Immature natural killer cell (primary cell): ENCODE measurements at places on chromosomes 1 and 21. TPM values are rescaled to one million over a fixed set of nuclear protein-coding genes. Genes with fewer than 3 reads are reported as not detected.

DNA sequence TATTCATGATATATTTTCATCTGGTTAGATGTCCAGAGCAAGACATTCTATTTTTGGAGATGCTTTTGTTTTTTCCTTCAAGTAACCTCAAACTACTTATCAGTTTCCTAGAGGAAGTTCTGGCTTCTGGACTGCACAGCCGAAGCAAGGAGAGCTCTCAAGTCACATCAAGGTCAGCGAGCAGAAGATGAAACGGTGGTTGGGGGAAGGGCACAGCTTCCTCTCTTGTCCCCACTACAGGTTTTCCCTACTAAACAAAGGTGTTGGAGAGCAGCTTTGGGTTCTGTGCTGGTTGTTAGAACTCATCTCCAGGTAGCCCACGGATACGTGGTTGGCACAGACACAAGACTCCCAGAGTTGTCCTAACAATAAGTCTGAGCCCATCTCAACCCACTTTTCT lies 5.1 kb upstream of the PLEKHO1 start:
- no peak for DNase-seq
- H3K4me3 ChIP-seq, result no peak overlapping the region
- no peaks in the 10 kb centered on the region for H3K36me3 ChIP-seq
- H3K4me1 ChIP-seq, result peaks cover 18% of the 10 kb centered on the region
- peaks cover 4% of the 10 kb centered on the region for H3K27me3 ChIP-seq
- H3K27ac ChIP-seq, result no peak overlapping the region

SPRR3 gene
- polyA plus RNA-seq, result not detected

GRCh38 chr1:207363871-207364270 lies 42.4 kb downstream of the CD55 start:
- no peaks in the 10 kb centered on the region for H3K4me1 ChIP-seq
- H3K4me3 ChIP-seq, result no peak overlapping the region
- peaks cover 13% of the 10 kb centered on the region for H3K36me3 ChIP-seq
- no peak for DNase-seq
- H3K27ac ChIP-seq, result no peak overlapping the region
- no peaks in the 10 kb centered on the region for H3K27me3 ChIP-seq

- H3K36me3 ChIP-seq, result no peaks in the 10 kb centered on the region
- H3K4me3 ChIP-seq, result no peak overlapping the region
- DNase-seq, result no peak
- H3K27ac ChIP-seq, result no peak overlapping the region
Observed at GRCh38 chr21:17340081-17340480, 172.8 kb upstream of the CXADR start.

DNA sequence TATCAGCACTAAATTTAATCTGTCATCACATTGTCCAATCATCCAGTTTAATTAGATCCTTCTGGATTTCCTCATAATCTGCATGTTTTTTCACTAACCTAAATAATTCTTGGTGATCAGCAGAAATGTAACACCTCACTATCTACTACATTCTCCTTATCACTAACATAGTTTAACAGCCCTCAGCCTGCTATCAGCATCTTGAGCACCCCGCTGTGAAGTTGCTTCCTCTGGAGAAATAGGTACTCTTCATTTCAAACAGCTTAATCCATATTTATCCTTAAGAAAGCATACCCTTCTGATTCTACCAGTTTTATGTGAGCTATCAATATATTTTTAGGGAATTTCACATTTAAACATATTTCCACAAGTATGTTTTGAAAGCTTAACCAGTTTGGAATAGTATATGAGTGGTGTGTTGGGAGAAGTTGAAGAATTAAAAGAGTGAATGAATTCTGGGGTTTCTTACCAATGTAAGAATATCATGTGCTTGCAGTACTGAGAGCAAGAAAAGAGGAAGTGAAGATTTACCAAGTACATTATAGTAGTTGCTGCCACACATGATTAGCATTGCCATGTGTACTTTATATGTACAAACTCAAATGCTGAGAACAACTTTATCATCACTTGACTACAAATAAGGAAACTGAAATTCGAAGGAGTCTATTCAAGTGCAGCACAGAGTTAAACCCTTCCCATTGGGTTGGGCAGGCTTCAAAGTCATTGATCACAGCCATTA lies 771.1 kb upstream of the ADGRL4 start:
- no peaks in the 10 kb centered on the region for H3K4me1 ChIP-seq
- H3K27me3 ChIP-seq, result no peaks in the 10 kb centered on the region
- no peaks in the 10 kb centered on the region for H3K36me3 ChIP-seq
- H3K4me3 ChIP-seq, result no peak overlapping the region

TMEM52 gene
- polyA plus RNA-seq, result not detected

TMPRSS3 gene
- polyA plus RNA-seq, result not detected

- peaks cover 2% of the 10 kb centered on the region for H3K27me3 ChIP-seq
- no peaks in the 10 kb centered on the region for H3K4me1 ChIP-seq
- DNase-seq, result no peak
- H3K36me3 ChIP-seq, result peaks cover 12% of the 10 kb centered on the region
- no peak overlapping the region for H3K27ac ChIP-seq
Observed at GRCh38 chr1:53847980-53848379, 9.9 kb upstream of the NDC1 start.

RRP15 gene
- 12.8 TPM for polyA plus RNA-seq

DNA sequence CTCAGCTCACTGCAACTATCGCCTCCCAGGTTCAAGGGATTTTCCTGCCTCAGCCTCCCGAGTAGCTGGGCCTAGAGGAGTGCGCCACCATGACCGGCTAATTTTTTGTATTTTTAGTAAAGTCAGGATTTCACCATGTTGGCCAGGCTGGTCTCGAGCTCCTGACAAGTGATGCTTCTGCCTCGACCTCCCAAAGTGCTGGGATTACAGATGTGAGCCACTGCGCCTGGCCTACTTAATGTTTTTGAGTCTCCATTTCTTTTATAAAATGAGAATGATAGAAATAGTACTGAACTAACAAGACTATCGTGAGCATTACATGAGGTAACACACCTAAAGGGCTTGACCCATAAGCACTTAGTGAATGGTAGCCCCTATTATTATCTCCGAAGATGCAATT lies 21.4 kb downstream of the NUAK2 start:
- H3K27me3 ChIP-seq, result peaks cover 2% of the 10 kb centered on the region
- H3K27ac ChIP-seq, result no peak overlapping the region
- H3K36me3 ChIP-seq, result peaks cover 14% of the 10 kb centered on the region
- H3K4me1 ChIP-seq, result peaks cover 42% of the 10 kb centered on the region

DNA sequence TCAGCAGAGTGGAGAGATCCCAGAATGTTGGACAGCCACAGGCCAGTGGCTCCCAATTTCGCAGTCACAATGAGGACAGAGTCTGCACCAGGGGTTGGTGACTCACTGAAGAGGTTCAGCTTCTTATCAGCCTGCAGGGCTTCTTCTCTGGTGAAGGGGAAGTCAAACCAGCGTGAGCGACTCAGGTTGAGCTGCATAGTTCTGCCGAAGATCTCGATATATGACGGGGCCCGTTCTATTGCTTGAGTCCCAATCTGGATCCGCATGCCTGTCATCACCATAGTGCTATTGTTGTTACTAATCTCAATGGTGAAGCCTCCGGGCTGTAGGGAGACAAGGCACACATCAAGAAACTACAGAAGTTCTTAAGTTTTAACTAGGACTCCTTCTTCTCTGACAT lies 58.5 kb downstream of the UBR4 start:
- H3K27ac ChIP-seq, result no peak overlapping the region
- H3K36me3 ChIP-seq, result peaks cover 93% of the 10 kb centered on the region
- H3K4me1 ChIP-seq, result no peaks in the 10 kb centered on the region
- H3K27me3 ChIP-seq, result no peaks in the 10 kb centered on the region

- peaks cover 14% of the 10 kb centered on the region for H3K4me1 ChIP-seq
- peak overlapping the region; percentile 96 for H3K27ac ChIP-seq
- H3K4me3 ChIP-seq, result peak overlapping the region; percentile 91
- H3K36me3 ChIP-seq, result no peaks in the 10 kb centered on the region
- H3K27me3 ChIP-seq, result peaks cover 9% of the 10 kb centered on the region
Observed at GRCh38 chr1:2133039-2133878, 61.3 kb downstream of the FAAP20 start.

DNA sequence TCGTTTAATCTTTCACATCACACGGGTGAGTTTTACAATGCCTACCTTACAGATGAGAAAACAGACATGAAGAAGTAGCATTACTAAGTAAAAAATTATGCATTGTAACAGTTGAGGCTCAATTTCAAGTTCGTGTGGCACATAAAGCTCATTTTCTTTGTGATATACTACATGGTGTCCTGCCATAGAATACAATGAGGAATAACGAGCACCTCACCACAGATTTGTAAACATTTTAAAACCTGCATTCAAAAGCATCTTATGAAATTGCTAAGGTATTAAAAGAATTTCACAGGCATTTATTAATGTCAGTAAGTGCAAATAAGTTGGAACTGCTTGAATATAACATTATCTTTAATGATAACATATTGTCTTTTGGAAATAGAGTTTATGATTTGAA lies 47.8 kb upstream of the DEPDC1 start:
- H3K27me3 ChIP-seq, result peaks cover 5% of the 10 kb centered on the region
- H3K4me1 ChIP-seq, result no peaks in the 10 kb centered on the region
- H3K4me3 ChIP-seq, result no peak overlapping the region
- no peaks in the 10 kb centered on the region for H3K36me3 ChIP-seq
- H3K27ac ChIP-seq, result no peak overlapping the region

DNA sequence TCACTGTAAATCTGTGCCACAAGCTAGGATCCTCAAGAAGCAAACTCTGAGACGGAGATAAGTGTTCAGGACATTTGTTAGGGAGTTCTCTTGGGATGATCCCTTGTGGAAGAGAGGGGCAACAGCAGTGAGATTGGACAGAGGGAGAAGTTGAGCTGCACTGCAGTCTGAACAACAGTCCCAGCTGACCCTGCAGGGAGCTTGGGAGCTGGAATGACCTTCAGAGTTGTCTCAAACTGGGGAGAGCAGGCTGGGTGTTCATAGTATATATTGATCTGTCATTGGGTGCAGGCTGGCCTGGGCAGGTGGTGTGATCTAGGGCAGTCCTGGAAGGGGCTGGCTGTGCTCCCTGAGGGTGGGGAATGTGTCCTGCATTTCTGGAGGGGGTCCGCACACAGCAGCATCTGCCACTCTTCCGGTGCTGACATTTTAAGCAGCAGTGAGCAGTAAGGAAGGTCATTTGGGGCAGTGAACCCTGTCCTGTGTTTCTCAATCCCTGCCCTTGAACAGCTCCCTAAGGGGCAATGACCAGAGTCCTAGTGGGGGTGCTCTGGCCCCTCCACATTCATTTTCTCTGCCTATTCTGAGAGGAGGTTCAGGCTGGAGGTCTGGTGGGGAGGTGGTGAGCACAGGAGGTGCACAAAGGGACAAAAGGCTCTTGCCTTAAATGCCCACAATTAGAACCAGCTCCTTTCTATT lies 90.2 kb upstream of the PPM1J start:
- no peak overlapping the region for H3K27ac ChIP-seq
- DNase-seq, result no peak
- H3K36me3 ChIP-seq, result no peaks in the 10 kb centered on the region
- no peaks in the 10 kb centered on the region for H3K4me1 ChIP-seq

DNA sequence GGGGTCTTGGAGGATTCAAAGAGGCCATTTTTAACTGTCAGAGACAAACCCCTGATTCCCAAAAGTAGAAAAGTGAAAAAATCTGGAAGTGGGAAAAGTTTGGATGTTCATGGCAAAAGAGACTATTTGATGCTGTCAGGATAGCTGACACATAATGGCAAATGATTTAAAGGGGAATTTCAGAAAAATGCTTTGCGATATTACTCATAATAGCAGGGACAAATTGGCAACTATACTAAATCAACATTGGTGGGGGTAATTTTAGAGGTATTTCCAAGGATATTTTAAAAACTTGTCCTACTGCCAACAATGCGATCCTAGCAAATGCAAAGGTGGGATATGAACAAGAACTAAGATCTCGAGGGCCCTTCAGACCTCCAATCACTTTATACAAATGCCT lies 5.3 kb upstream of the GSTM4 start:
- peaks cover 7% of the 10 kb centered on the region for H3K4me1 ChIP-seq
- no peak for DNase-seq
- no peak overlapping the region for H3K27ac ChIP-seq
- H3K4me3 ChIP-seq, result no peak overlapping the region
- H3K36me3 ChIP-seq, result no peaks in the 10 kb centered on the region

GRCh38 chr1:234659538-234659937 lies 49.6 kb upstream of the IRF2BP2 start:
- H3K4me1 ChIP-seq, result no peaks in the 10 kb centered on the region
- no peak overlapping the region for H3K27ac ChIP-seq
- no peak overlapping the region for H3K4me3 ChIP-seq
- no peak for DNase-seq

SLC25A34 gene
- not detected for polyA plus RNA-seq

GRCh38 chr1:152034324-152034653 lies 2.5 kb downstream of the S100A11 start:
- H3K27me3 ChIP-seq, result peaks cover 2% of the 10 kb centered on the region
- peak overlapping the region; percentile 98 for H3K27ac ChIP-seq
- H3K36me3 ChIP-seq, result peaks cover 29% of the 10 kb centered on the region
- peaks cover 37% of the 10 kb centered on the region for H3K4me1 ChIP-seq
- DNase-seq, result no peak

GRCh38 chr1:6918186-6918924 lies 133.1 kb downstream of the CAMTA1 start:
- no peaks in the 10 kb centered on the region for H3K36me3 ChIP-seq
- no peak for DNase-seq
- H3K4me3 ChIP-seq, result no peak overlapping the region
- H3K27me3 ChIP-seq, result peaks cover 1% of the 10 kb centered on the region
- H3K4me1 ChIP-seq, result no peaks in the 10 kb centered on the region

DNA sequence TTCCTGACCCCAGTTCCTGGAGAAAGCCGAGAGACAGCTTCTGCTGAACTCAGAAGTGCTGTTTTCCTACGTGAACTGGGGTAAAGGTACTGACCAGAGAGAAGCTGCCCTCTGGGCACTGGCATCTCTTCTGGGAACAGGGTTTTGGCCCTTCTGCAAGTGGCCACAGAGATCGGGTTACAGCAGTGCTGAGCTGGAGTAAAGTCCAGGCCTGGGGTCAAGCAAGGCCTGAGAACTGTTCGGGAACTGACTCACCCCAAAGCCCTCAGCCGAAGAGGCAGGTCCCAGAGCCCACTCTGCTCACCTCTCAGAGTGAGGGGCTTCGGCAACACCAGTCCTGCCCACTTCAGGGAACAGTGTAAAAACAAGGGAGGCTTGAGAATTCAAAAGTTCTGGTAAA lies 177.2 kb upstream of the RUNX1 start:
- peaks cover 8% of the 10 kb centered on the region for H3K27me3 ChIP-seq
- H3K4me1 ChIP-seq, result peaks cover 52% of the 10 kb centered on the region
- H3K36me3 ChIP-seq, result no peaks in the 10 kb centered on the region
- DNase-seq, result no peak

- H3K36me3 ChIP-seq, result no peaks in the 10 kb centered on the region
- H3K4me3 ChIP-seq, result no peak overlapping the region
- no peaks in the 10 kb centered on the region for H3K4me1 ChIP-seq
- peaks cover 7% of the 10 kb centered on the region for H3K27me3 ChIP-seq
- DNase-seq, result no peak
Observed at GRCh38 chr1:171389171-171389570, 75.2 kb downstream of the FMO4 start.

GRCh38 chr1:41325801-41326200 lies 35.4 kb upstream of the FOXO6 start:
- peaks cover 17% of the 10 kb centered on the region for H3K4me1 ChIP-seq
- no peak for DNase-seq
- H3K27ac ChIP-seq, result no peak overlapping the region
- no peak overlapping the region for H3K4me3 ChIP-seq
- peaks cover 1% of the 10 kb centered on the region for H3K27me3 ChIP-seq

- H3K36me3 ChIP-seq, result no peaks in the 10 kb centered on the region
- no peak for DNase-seq
- peaks cover 5% of the 10 kb centered on the region for H3K27me3 ChIP-seq
Observed at GRCh38 chr21:41250519-41250918, 66.1 kb upstream of the FAM3B start.

GRCh38 chr1:228937851-228938536 lies 202.7 kb downstream of the RHOU start:
- peak overlapping the region; percentile 44 for H3K4me3 ChIP-seq
- H3K27ac ChIP-seq, result peak overlapping the region; percentile 36
- no peaks in the 10 kb centered on the region for H3K36me3 ChIP-seq
- H3K4me1 ChIP-seq, result peaks cover 46% of the 10 kb centered on the region
- DNase-seq, result no peak
- peaks cover 4% of the 10 kb centered on the region for H3K27me3 ChIP-seq
